ENCODE measurements at places on chromosomes 11 and 22.

GRCh38 chr11:64156235-64157011 is 9.5 kb downstream of the MACROD1 start:
- DNase-seq, result no peak

DNA sequence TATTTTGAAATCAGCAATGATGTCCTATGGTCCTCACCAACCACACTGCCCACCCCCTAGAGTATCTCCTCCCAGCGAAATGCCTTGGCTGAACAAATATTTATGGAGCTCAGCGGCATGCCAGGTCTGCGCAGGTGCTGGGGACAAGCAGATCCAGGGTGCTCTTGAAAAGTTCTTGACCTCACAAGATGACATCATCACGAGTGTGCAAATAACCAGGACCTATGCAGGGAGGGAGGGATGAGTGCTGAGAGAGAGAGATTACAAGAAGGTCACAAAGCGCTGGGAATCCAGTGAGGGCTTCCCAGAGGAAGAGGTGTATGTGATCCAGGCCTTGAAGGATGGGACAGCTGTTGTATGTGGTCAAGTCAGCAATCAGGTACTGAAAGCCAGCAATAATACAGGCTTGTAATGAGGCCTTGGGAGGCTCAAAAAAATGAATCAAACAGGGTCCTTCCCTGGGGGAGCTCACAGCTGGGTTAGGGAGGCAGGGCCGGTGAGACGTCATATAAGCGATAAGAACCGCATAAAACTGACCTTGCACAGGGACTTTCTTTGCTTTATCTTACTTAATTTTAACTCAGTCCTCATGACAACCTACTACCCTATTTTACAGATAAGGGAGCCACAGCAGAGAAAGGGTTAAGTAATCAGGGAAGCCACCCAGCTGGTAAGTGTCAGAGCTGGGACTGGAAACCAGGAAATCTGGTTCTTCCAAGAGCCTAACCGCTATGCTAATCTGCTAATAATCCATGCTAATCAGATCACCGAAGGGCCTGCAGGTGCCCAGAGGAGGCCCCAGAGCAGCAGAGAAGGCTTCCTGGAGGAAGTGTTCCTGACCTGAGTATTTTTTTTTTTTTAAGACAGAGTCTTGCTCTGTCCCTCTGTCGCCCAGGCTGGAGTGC is 8.2 kb downstream of the ARRB1 start:
- DNase-seq, result no peak

DNA sequence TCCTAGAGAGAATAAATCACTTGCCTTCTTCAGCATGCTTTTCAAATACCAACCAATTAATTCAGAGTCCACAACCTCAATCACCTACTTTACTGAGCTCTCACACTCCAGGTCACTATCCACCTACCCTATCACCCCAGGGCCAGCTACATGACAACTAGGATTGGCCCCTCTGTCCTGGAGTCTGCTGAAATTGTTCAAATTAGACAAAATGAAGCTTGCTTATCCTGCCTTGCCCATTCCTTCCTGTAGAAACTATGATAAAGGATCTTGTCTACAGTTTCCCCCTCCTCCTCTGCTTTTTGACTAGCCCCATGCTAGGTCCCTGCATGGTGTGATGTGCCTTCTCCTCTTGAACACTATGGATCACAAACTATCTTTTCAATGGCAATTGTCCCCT is 94.5 kb downstream of the JRKL start:
- no peak for DNase-seq

DNA sequence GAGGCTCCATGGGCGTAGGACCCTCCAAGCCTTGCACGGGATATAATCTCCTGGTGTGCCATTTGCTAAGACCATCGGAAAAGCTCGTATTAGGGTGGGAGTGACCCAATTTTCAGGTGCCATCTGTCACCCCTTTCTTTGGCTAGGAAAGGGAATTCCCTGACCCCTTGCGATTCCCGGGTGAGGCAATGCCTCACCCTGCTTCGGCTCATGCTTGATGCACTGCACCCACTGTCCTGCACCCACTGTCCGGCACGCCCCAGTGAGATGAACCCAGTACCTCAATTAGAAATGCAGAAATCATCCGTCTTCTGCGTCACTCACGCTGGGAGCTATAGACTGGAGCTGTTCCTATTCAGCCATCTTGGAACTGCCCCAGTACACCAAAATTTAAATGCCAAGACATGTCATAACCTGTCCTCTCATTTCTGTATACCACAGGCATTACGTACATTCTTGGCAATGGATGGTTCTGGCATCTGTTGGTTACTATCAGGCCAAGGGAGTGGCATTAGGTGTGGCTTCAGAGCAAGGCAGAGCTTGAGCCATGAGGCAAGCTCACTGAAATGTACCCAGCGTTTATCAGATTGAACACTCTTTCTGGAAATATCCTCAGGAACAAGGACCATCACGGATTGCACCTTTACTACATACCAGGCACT is 95.4 kb upstream of the GALNT18 start:
- DNase-seq, result no peak

DNA sequence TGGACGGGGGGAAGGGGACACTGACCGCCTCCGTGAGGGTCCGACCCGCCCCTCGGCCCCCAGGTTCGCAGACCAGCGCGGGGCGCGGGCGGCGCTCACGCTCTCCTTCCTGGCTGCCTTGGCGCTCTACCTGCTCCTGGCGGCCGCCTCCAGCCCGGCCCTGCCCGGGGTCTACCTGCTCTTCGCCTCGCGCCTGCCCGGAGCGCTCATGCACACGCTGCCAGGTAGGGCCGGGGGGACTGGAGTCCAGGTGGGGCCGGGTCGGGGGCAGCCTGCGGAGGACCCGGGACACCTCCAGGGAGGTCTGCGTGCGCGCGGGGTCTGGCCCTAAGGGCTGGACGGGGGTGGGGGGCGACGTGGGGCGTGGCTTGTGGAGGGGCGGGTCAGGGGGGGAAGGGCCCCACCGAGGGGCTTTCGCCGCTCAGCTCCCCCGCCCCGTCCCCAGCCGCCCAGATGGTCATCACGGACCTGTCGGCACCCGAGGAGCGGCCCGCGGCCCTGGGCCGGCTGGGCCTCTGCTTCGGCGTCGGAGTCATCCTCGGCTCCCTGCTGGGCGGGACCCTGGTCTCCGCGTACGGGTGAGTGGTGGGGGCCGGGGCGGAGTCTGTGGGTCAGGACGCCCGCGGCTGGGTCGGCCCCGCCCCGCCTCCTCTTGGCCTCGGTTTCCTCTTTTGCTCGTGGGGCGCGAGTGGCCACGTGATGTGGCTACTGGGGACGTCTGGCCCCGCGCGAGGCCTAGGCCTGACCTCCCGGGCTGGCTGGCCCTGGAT is 19.9 kb downstream of the PHLDA2 start:
- no peak for DNase-seq

DNA sequence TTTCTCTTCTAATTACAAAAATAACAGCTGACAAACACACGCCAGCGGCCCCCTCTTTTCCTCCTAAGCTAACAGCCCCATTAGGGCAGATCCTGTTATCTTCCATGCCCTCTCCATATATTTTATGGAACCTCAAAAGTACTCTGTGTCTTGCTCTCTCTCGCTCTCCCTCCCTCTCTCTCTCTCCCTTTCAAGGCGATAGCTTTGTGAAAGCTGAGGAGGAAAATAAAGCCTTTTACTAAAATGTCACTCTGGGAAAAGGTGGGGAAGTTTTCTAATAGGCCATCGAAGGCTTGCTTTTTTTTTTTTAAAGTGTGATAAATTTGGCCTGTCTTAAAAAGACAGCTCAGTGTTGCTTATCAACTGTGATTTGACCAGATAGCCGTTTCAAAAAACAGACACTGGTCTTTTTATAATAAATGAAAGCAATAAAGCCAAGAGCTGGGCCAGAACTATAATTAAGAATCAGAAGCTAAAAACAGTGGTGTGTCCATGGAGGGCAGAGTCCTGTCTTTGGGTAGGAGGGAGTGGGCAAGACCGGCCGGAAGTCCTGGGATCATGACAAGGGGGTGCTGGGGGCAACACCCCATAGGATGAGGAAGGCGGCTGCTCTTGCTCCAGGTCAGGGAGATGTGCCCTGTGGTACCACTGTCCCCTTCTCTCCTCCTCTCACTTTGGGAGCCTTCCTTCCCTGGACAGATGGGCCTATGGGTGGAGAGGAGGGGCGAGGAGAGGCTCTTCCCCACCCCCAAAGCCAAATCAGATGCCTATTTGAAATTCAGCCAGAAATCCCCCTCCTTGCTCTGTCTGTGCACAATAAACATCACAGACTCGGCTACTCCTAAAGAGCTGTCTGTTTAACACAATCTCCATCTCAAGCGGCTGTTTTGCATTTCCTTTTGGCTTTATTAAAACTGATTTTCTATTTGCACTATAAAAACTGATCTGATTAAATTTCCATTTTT is 267.2 kb downstream of the BUD13 start:
- no peak for DNase-seq

DNA sequence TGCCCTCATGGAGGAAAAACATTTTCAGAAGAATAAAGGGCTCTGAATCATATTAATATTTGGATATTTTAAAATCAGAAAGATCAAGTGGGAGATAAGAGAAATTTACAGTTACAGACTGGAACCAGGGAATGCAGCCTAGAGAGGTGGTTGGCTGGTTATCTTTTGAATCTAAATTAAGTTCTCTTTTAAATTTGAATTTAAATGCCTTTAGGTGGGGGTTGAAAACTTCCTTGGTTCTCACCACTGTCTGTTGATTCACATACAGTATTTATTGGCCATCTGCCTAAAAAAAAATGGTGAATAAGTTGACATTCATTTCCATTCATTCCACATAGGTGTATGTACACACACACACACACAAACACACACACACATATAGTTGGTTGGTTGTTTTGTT is 35.7 kb upstream of the PTPRJ start:
- no peak for DNase-seq

DNA sequence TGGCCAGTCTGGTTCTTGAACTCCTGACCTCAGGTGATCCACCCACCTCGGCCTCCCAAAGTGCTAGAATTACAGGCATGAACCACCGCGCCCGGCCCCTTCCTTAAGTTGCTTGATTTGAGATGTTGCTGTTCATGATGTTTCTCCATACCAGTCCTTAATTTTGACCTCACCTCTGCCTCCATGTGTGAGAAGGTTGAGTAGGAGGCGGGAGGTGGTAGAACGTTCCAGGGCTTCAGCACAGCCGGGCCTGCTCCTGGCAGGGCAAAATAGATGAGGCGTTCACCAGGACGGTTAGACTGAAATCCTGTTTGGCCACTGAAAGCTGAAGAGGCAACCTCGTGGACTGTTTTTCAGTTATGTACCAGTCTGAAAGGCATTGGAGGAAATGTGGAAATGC is 48.3 kb upstream of the SYT13 start:
- no peak for DNase-seq

DNA sequence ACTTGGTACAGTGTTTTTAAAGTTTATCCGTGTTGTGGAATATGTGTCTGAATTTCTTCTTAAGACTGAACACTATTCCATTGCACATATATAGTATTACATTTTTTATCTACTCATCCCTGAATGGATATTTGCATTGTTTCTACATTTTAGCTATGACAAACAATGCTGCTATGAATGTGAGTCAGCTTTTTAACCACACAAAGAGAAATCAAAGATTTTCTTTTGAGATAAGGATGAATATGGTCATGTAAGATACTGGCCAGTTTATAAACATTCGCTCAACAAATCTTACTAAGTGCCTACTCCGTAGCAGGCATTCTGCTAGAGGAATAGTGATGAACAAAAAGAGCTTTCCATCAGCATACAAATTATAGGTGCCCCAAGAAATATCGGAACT is 16.5 kb upstream of the OR9G4 start:
- DNase-seq, result no peak

Data from neuronal stem cell (in vitro differentiated cells).